Heart right ventricle (tissue), 16 donors: ENCODE measurements at places on chromosomes 3 and 15. TPM values are rescaled to one million over a fixed set of nuclear protein-coding genes. Genes with fewer than 3 reads are reported as not detected.

The MLF1 gene
- total RNA-seq, result 201 TPM

The GOLGA8Q gene
- not detected for total RNA-seq

The P3H2 gene
- 2.7 TPM for total RNA-seq

The SLC22A14 gene
- total RNA-seq, result not detected

The IQCF5 gene
- not detected for total RNA-seq

The CHST14 gene
- 10.4 TPM for total RNA-seq

The TRH gene
- not detected for total RNA-seq

The PPARG gene
- 12.4 TPM for total RNA-seq

The TTLL13 gene
- total RNA-seq, result 0.23 TPM
